ENCODE measurements at places on chromosomes 16 and 17.

GRCh38 chr16:66599726-66600125 is 4.8 kb upstream of the CMTM3 start:
- DNase-seq: no peak

DNA sequence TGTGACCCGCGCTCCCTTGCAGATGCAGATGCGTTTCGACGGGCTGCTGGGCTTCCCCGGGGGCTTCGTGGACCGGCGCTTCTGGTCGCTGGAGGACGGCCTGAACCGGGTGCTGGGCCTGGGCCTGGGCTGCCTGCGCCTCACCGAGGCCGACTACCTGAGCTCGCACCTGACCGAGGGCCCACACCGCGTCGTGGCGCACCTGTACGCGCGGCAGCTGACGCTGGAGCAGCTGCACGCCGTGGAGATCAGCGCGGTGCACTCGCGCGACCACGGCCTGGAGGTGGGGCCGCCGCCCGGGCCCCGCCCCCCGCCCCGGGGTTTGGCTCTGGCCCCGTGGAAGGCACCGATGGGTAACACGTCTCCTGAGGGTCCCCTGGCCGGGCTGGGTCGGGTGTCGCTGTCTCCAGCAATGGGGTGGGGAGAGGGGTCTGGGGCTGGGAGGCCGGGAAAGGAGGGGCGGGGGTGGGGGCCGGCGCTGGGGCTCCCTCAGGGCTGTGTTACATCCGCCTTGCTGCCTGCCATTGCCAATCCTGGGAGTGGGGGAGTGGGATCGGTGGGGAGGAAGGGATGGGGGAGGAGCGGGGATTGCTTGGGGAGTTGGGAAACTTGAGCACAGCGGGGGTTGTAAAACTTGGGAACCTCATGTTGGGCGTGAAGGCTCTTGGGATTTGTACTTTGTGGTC is 737 bp downstream of the NUDT16L1 start:
- DNase-seq: no peak

DNA sequence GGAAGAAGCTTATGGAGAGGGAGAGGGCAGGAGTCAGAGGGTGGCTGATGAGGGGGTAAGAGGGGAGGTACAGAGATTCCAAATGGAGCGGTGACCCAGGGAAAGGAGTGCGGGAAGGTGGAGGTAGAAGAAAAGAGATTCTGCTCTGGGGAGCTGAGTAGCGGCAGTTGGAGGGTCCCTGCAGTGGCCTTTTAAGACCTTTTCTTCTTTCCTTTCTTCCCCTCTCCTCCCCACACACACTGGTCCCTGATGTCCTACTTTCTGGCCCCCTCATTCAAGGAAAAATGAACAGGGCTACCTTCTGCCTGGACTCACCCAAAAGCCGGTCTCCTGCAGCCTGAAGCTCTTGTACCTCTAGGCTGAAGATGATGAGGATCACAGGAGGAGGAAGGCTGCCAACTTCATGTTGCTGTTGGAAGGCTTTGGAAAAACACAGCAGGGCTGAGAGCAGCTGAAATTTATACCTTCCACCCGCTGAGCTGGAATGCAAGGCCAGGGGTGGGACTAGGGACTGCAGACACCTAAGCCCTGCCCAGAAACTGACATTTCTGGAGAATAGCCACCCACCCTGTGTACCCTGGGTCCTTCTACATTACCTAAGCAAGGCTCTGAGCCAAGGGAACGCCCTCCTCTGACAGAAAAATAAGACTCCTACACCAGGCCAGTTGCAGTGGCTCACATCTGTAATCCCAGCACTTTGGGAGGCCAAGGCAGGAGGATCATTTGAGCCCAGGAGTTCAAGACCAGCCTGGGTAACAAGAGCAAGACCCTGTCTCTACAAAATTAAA is 9.4 kb upstream of the HEATR6 start:
- DNase-seq: no peak

DNA sequence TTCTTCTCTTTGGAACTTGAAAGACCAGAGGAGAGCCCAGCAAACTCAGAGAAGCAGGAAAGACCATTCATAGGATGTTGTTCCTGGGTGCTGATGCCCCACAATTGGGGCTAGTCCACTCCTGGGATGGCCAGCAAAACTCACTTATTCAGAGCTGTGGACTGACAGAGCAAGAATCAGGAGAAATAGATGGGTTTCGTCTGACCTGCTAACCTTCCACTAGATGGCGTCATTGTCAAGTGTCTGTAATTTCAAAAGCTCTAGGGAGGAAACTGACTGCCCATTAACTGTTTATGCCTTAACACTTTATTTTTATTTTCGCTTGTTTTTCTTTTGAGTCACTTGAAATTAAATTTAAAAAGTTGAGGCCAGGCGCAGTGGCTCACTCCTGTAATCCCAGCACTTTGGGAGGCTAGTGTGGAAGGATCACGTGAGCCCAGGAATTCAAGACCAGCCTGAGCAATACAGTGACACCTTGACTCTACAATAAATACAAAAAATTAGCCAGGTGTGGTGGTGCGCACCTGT is 28.7 kb upstream of the MILR1 start:
- DNase-seq: peak; percentile 10

- DNase-seq: no peak
These were observed 59.9 kb downstream of the BEAN1 start for GRCh38 chr16:66486773-66487579.

DNA sequence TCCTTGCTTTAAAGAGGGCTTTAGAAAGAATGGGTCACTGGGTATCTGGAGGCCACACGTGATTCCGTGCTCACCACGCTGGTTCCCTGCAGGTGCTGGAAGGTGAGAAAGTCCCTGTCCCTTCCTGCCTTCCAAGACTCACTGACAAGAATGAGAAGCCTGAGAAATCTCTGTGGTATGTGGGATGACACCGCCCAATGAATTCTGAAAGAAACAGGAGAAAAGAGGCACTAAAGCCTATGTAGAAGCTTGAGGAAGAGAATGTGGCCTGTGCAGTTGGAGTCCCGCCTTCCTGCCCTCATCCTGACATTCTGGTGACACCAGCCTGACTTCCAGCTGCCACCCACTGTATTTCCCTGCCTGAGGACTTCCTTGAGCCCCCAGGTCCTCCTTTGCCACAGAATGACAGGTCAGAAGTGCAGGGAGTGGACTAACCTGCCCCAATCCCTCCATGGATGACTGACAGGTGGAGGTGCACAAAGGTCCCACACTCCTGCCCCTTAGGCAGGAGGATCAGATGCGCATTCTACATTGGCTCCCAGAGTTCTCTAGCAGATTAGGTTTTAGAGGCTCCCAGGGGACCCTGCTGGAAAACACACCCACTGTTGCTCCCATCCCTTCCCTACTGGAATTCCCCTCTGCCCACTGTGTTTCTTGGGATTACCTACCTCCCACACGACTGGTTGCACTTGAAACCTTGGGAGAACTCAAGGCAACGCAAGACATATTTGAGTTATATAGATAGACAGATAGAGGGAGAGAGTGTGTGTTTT is 38.6 kb upstream of the TENT4B start:
- DNase-seq: no peak

- DNase-seq: no peak
These were observed 3.4 kb downstream of the HOXB3 start for GRCh38 chr17:48586355-48587258.

GRCh38 chr16:79628988-79629387 is 28.5 kb upstream of the MAF start:
- DNase-seq: no peak

- no peak for DNase-seq
These were observed 5.9 kb upstream of the SPAG7 start for GRCh38 chr17:4973256-4974114.

GRCh38 chr16:49345829-49346228 is 27.8 kb upstream of the C16orf78 start:
- no peak for DNase-seq

DNA sequence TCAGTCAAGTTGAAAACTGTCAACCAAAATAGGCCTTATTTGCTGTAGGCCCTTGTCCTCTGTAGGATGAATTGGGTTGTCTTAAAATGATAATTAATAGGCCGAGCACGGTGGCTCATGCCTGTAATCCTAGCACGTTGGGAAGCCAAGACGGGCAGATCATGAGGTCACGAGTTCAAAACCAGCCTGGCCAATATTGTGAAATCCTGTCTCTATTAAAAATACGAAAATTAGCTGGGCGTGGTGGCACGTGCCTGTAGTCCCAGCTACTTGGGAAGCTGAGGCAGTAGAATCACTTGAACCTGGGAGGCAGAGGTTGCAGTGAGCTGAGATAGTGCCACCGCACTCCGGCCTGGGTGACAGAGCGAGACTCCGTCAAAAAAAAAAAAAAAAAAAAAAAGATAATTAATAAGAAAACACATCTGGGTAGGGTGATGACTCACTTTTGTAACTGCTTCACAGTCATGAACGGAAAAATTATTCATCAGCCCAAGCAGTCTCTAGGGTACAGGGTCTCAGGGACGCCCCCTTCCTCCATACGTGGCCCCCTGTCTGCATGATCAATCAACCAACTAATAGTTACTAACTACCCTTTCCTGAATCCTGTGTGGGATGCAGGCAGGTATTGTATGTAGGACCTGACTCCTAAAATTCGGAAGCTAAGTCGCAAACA is 137.0 kb upstream of the RCVRN start:
- no peak for DNase-seq

DNA sequence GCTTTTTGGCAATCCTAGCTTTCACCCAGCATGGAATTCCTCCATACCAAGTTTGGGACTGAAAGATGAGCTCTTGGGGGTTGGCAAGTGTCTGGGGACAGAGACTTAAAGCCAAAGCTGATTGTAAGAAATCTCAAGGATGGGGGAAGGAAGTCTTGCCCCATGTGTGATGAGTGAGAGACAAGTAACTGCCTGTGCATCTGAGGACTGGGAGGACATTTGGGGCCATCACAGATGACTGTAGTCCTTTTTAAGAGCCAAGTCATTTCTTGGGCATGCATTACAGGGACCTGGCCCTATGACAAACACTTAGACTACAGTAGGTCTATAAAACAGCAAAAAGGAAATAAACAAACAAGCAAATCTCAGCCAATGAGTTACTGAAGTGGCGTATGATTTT is 36.3 kb upstream of the CCL2 start:
- no peak for DNase-seq

- no peak for DNase-seq
These were observed 24.2 kb upstream of the IL17C start for GRCh38 chr16:88613911-88614817.

- peak; percentile 64 for DNase-seq
These were observed at the start of gene CBX2 for GRCh38 chr17:79777894-79778503. CBX2 (plus strand) TSS chr17:79778148; CDS start chr17:79778236, 88 bp downstream.

- no peak for DNase-seq
These were observed 381.3 kb downstream of the CDH8 start for GRCh38 chr16:61654962-61655361.

DNA sequence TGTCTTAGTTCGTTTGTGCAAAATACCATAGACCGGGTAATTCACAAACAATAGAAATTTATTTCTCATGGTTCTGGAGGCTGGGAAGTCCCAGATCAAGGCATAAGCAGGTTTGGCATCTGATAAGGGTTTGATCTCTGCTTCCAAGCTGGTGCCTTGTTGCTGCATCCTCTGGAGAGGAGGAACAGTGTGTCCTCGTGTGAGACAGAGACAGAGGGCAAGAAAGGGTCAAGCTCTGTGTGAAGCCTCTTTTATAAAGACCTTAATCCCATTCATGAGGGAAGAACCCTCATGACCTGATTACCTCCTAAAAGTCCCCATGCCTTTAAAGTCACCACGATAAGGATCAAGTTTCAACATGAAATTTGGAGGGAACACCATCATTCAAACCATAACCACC is 55.8 kb upstream of the TANC2 start:
- DNase-seq: no peak

DNA sequence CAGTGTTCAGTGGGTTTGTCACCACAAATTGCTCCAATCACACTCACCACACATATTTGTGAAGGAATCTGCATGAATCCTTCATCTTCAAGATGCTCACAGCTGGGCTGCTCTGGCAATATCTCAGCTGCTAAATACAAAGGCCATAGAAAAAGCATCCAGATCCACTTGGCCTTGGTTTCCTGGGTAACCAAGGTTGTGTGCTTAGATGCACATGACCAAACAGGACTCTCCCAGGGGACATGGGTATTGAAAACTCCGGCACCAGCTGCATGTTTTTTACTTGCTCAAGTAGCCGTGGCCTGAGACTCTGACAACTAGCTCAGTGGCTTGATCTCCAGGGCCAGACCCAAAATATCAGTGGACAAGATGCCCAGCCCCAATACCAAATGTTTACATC is 131.3 kb downstream of the CBLN1 start:
- peak; percentile 54 for DNase-seq

- no peak for DNase-seq
These were observed 147.4 kb upstream of the TBX2 start for GRCh38 chr17:61251939-61252865.

GRCh38 chr17:82217530-82218204 is 5.0 kb upstream of the CCDC57 start:
- no peak for DNase-seq

- DNase-seq: no peak
These were observed 110.9 kb upstream of the NUDT7 start for GRCh38 chr16:77611386-77611785.

DNA sequence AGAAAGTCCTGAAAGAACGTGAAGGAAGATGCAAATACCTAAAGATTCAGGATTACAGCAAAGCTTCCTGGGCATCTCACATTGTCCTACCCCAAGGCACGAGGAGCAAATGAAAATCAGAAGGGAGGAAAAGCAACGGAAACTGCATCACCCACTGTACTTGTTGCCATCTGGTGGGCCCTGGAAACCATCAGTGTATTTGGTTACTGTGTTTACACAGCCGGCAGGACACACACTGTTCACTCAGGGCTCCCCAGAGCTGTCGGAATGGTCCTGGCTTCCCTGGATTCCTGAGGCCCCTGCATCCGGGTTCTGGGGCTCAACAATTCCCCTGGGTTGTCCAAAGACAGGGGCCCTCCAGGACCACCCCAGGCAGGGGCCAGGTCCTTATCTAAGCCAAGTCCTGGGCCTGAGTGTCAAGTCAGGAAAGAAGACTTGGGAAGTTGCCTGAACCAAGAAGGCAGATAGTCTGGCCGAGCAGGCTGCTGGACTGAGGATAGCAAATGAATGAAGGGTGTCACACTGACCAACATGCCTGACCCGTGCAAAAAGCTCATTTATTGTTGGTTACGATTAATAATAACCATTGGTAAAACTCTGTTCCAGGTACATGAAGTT is 52.8 kb downstream of the SOX9 start:
- DNase-seq: no peak

GRCh38 chr16:88939245-88939971 is 37.6 kb downstream of the CBFA2T3 start:
- no peak for DNase-seq

DNA sequence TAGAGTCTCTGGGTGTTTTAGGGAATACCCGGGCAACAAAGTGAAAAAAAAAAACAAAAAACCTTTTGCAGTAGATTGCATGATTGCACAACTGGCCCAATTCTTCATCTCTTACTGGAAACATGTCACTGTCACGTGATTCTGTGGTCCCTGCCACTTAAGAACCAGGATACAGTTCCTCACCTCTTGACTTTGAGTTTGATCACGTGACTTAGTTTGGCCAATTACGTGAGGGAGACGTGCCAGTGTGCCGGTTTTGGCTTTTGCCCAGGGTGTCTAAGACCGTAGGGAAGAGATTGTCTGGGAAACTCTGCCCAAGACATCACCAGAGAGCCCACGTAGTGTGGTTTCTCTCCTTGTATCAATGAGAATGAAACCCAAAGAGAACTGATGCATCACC is 88.7 kb downstream of the GRIN2A start:
- no peak for DNase-seq

- DNase-seq: no peak
These were observed 512.4 kb upstream of the CDH11 start for GRCh38 chr16:65634291-65634690.
